HCT116 (cell line): ENCODE measurements at places on chromosomes 12 and 14.

- H3K27me3 ChIP-seq: no peaks in the 10 kb centered on the region
- H3K4me1 ChIP-seq: no peaks in the 10 kb centered on the region
- H3K27ac ChIP-seq: no peak overlapping the region
- DNase-seq: peak; percentile 37
Measured at GRCh38 chr12:118404876-118405521, 28.6 kb downstream of the SUDS3 start.

DNA sequence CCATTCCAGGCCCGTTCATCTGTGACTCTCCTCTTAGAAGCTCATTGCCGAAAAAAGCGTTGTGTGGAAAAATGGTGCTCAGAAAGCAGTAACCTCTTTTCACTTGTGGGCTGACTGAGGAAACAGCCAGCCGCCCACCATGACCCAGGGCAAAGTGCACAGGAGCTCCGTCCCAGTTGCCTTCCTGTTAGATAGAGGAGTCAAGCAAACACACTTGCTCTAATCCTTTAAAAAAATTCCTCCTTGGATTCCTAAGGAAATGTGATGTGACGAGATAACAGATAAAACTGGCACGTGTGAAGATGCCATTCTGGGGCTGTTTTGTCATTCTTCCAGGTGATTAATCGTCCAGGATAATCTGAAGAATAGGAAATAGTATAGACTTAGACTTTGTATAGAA, 396.8 kb upstream of the DDHD1 start:
- no peaks in the 10 kb centered on the region for H3K27me3 ChIP-seq
- no peak for DNase-seq
- H3K4me1 ChIP-seq: no peaks in the 10 kb centered on the region
- no peak overlapping the region for H3K4me3 ChIP-seq
- no peak overlapping the region for H3K27ac ChIP-seq

- H3K36me3 ChIP-seq: peaks cover 5% of the 10 kb centered on the region; the same call in 1 of the 2 replicates
- peaks cover 22% of the 10 kb centered on the region for H3K4me1 ChIP-seq
- H3K4me3 ChIP-seq: peak overlapping the region; percentile 91
Measured at GRCh38 chr14:53151523-53152183, 1.5 kb downstream of the DDHD1 start.

- H3K36me3 ChIP-seq: no peaks in the 10 kb centered on the region
- no peak overlapping the region for H3K27ac ChIP-seq
- DNase-seq: no peak
- H3K4me1 ChIP-seq: peaks cover under 1% of the 10 kb centered on the region; the same call in 1 of the 2 replicates
- no peaks in the 10 kb centered on the region for H3K27me3 ChIP-seq
Measured at GRCh38 chr14:89256283-89256682, 160.8 kb downstream of the FOXN3 start.

DNA sequence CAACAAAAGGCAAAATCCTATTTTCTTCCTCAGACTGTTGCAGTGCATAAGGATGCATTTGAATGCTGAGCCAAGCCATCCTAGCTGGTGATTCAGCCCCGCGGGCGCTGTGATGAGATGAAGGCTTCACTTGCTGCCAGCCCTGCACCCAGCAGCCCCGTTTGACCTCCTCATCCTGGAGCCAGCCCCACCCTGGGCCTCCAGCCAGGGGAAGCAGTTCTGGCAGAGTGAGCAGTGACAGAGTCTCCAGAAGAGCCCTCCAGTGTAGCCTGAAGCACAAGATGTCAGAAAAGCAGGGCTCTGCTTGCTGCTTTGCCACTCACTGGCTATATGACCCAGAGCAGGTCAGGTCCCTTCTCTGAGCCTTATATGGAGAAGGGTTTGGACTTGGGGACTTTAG, 96.2 kb upstream of the HSPB8 start:
- H3K27ac ChIP-seq: no peak overlapping the region
- peaks cover 71% of the 10 kb centered on the region for H3K27me3 ChIP-seq
- no peaks in the 10 kb centered on the region for H3K4me1 ChIP-seq
- DNase-seq: no peak
- no peaks in the 10 kb centered on the region for H3K36me3 ChIP-seq
- no peak overlapping the region for H3K4me3 ChIP-seq

DNA sequence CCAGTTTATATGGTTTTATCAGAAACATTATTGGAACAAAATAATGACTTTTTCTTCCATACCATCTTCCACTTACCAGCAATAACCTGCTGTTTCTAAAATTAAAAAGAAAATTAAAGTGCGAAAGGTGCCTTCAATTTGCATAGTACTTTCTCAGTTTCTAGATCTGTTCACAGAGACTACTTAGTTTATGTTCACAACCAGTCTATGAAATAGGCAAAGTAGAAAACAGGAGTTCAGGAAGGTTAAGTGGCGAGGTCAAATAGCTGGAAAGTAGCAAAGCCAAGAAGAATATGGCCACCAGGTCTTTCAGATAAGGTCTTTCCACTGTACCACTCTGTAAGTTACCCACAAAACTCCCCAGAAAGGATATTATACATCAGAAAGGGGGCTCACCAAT, 63.3 kb downstream of the BMP4 start:
- H3K27me3 ChIP-seq: no peaks in the 10 kb centered on the region
- peaks cover 6% of the 10 kb centered on the region; the same call in 1 of the 2 replicates for H3K4me1 ChIP-seq
- no peak for DNase-seq
- H3K36me3 ChIP-seq: no peaks in the 10 kb centered on the region
- no peak overlapping the region for H3K27ac ChIP-seq
- H3K4me3 ChIP-seq: no peak overlapping the region

DNA sequence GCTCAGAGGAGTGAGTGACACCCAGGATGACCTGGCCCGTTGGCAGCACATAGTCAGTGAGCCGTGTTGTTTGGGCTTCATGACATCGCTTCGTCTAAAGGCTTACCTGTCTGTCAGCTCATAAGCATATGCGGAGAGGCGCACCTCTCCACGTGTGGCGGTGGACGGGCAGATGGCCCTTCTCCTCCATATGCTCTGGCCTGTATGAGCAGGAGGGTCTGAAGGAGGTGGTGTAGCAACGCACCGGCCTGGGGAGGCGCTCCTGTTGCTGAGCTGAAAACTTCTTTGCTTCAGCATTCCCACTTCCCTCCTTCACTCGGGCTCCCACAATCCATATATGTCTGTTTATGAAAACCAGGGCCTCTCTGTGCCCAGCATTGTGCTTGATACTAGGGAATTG, 186.1 kb downstream of the TSPAN9 start:
- H3K4me3 ChIP-seq: no peak overlapping the region
- no peak for DNase-seq
- no peaks in the 10 kb centered on the region for H3K36me3 ChIP-seq
- H3K4me1 ChIP-seq: no peaks in the 10 kb centered on the region
- no peak overlapping the region for H3K27ac ChIP-seq
- H3K27me3 ChIP-seq: no peaks in the 10 kb centered on the region

- H3K27me3 ChIP-seq: no peaks in the 10 kb centered on the region
- no peaks in the 10 kb centered on the region for H3K36me3 ChIP-seq
- no peak for DNase-seq
- H3K4me3 ChIP-seq: no peak overlapping the region
Measured at GRCh38 chr14:78902010-78902623, 731.9 kb downstream of the NRXN3 start.

DNA sequence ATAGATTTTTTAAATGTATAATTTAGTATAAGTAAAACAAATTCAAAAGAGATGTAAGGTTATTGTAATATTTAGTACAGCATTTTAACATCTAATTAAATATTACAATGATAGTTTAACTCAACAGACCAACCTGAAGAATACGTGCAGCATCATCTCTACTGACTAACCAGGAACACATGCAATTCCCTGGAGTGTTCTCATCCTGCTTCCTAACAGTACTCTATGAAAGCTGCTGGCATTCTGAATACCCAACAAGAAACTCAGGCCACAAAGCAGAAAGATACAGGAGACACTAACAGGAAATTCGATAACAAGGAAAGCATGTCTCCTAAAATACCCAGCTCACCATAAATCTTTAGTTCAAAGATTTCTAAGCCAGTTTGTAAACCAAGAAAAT, 58.3 kb downstream of the CEP83 start:
- H3K36me3 ChIP-seq: no peaks in the 10 kb centered on the region
- no peaks in the 10 kb centered on the region for H3K27me3 ChIP-seq
- no peak overlapping the region for H3K4me3 ChIP-seq
- no peak for DNase-seq

GRCh38 chr14:50961605-50962221, 17.4 kb upstream of the PYGL start:
- H3K36me3 ChIP-seq: no peaks in the 10 kb centered on the region
- no peak overlapping the region for H3K27ac ChIP-seq
- no peak overlapping the region for H3K4me3 ChIP-seq
- H3K27me3 ChIP-seq: no peaks in the 10 kb centered on the region

DNA sequence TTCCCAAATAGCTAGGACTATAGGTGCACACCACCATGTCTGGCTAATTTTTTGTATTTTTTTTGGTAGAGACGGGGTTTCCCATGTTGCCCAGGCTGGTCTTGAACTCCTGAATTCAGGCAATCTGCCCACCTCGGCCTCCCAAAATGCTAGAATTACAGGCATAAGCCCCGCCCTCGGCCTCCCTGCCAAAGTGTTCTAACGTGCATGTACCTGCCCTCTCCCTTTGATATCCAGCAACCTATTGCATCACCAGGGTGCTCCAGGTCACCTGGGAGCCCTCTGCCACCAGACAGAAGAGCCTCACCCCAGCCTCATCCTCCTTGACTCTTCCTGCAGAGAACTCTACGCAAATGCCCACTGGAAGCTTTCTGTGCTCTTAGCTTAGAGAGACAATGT, 2.2 kb upstream of the EML1 start:
- no peak overlapping the region for H3K27ac ChIP-seq
- H3K27me3 ChIP-seq: peaks cover 13% of the 10 kb centered on the region; the same call in 1 of the 2 replicates
- peaks cover 9% of the 10 kb centered on the region; the same call in 1 of the 2 replicates for H3K4me1 ChIP-seq

- DNase-seq: no peak
- no peaks in the 10 kb centered on the region for H3K4me1 ChIP-seq
- H3K4me3 ChIP-seq: no peak overlapping the region
Measured at GRCh38 chr14:41297576-41298327, 308.9 kb upstream of the LRFN5 start.

DNA sequence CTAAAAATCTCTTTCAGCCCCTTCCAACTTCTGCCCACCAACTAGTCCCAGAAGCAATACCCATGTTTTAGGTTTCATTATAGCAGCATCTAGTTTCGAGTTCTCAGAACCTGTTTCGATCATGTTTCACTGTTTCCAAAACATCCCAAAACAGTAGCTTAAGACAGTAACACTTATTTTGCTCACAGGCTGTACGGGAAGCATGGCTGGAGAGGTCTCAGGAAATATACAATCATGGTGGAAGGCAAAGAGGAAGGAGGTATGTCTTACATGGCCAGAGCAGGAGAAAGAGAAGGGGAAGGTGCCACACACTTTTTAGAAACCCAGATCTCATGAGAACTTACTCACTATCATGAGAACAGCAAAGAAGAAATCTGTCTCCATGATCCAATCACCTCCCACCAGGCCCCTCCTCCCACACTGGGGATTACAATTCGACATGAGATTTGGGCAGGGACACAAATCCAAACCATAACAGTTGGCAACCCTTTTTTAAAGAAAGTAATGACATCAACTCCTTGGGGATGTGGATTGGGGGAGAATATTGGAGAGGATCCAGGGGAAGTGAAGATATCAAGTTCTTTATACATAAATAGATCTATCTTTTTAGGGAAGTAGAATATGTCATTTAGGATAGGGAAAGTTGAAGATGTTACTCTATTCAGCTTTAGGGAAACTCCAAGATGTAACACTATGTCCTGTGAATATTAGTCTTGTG, 269.9 kb upstream of the PLEKHG7 start:
- no peak overlapping the region for H3K27ac ChIP-seq
- no peaks in the 10 kb centered on the region for H3K36me3 ChIP-seq
- no peaks in the 10 kb centered on the region for H3K27me3 ChIP-seq
- H3K4me1 ChIP-seq: no peaks in the 10 kb centered on the region
- no peak for DNase-seq

GRCh38 chr12:91951571-91951970, 194.1 kb downstream of the BTG1 start:
- no peak for DNase-seq
- no peaks in the 10 kb centered on the region for H3K36me3 ChIP-seq
- H3K27ac ChIP-seq: no peak overlapping the region
- no peak overlapping the region for H3K4me3 ChIP-seq

DNA sequence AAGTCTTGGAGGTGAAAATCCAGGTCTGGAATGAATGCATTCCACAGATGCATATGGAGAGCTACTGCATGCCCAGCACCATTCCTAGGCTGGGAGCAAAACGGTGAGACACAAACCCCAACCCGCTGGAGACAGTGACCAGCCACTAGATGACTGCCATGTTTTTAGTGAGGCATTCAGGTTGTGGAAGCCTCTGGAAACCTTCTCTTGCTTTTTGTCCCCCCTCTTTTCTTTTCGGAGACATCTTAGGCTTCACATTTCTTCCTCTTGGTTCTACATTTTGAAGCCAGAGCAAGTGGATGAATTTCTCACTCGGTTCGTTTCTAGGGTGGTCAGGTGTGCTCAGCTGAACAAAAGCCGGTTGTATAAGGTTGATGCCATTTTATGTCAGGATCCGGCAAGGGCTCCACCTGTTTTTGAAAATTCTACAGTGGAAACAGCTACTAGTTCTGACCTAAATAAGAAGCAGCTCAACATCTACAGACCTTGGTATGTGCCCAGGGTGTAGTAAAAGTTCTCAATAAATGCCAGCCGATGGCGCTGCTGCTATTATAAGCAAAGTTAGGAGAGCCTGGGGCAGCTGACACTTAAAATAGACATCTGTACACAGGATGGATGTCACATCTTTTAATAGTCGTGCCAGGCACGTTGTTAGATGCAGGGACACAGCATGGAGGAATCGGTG, 1.8 kb upstream of the ZNF839 start:
- H3K27ac ChIP-seq: peak overlapping the region; percentile 71
- H3K27me3 ChIP-seq: no peaks in the 10 kb centered on the region
- H3K4me1 ChIP-seq: peaks cover 37% of the 10 kb centered on the region
- H3K4me3 ChIP-seq: peak overlapping the region; percentile 43

GRCh38 chr14:74290415-74290814, 12.3 kb downstream of the ABCD4 start:
- H3K4me3 ChIP-seq: no peak overlapping the region
- peaks cover 30% of the 10 kb centered on the region for H3K36me3 ChIP-seq
- H3K4me1 ChIP-seq: no peaks in the 10 kb centered on the region
- H3K27me3 ChIP-seq: no peaks in the 10 kb centered on the region
- H3K27ac ChIP-seq: no peak overlapping the region

- H3K27ac ChIP-seq: no peak overlapping the region
- DNase-seq: no peak
Measured at GRCh38 chr12:19998961-19999804, 369.2 kb upstream of the PDE3A start.

DNA sequence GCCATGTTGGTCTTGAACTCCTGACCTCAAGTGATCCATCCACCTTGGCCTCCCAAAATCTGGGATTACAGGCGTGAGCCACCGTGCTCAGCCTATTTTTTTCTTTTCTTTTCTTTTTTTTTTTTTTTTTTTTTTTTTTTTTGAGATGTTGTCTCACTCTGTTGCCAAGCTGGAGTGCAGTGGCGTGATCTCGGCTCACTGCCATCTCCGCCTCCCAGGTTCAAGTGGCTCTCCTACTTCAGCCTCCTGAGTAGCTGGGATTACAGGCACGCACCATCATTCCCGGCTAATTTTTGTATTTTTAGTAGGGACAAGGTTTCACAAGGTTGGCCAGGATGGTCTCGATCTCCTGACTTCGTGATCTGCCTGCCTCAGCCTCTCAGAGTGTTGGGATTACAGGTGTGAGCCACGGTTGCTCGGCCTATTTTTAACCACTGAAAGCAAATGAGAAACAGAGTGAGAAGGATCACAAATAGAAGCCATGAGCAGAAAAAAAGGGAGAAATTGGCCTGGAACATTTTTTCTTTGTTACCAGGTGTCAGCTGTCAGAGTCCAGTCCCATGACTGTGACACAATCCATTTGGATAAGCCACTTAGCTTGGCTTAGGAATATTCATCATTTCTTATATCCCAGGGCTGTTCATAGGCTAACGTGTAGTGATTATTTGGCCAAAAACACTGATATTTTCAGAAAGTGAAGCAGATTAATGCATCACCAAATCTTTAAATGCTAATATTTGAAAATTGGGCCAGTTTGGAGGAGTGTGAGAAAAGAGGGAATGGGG, 7.9 kb upstream of the NFKBIA start:
- no peak overlapping the region for H3K4me3 ChIP-seq
- no peak for DNase-seq
- H3K27me3 ChIP-seq: no peaks in the 10 kb centered on the region
- no peak overlapping the region for H3K27ac ChIP-seq
